ENCODE measurements at places on chromosomes 11 and 22.
A peak's percentile ranks its signal among the peaks of the same experiment; 100 is the strongest.

- no peak for DNase-seq
These were observed 3.6 kb upstream of the MRGPRG start for GRCh38 chr11:3222003-3222855.

- DNase-seq, result peak; percentile 42
These were observed 50.7 kb downstream of the TP53I11 start for GRCh38 chr11:44899959-44900358.

GRCh38 chr22:19396561-19396933, 35.0 kb downstream of the HIRA start:
- no peak for DNase-seq

- peak; percentile 10 for DNase-seq
These were observed 1.5 kb downstream of the MS4A8 start for GRCh38 chr11:60700689-60701468.

DNA sequence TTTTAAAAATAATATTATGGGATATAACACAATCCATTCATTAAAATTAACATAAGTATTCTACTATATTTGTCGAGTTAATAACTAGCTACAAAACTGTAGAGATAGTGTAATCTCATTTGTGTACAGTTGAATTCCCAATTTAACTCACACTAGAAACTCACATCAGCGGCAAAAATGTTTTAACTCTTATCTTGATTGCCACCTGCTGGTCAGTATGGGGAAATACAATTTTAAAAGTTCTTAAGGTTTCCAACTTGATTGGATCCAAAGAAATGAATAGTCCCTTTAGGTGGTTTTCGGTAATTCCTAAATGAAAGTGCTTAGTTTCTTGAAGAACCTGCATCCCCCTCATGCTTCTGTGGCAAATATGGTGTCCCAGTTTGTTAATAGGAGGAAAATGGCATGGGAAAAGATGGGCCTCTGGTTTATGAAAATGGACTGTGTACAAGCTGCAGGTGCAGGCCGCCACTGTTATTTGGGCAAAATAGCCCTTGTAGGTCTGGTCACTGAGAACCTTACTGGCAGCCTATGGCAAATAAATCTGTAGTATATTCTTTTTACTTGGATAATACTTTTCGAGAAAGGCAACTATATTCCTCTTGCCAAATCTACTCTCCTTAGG, 33.7 kb upstream of the SLC17A6 start:
- peak; percentile 56 for DNase-seq

- DNase-seq, result no peak
These were observed 915 bp downstream of the FEZ1 start for GRCh38 chr11:125494974-125495725.

GRCh38 chr11:76443268-76443980, 1.4 kb upstream of the EMSY start:
- DNase-seq, result no peak

- no peak for DNase-seq
These were observed 31.4 kb downstream of the NUMA1 start for GRCh38 chr11:72048766-72049460.

Measured in MM.1S (cell line).